Esophagus muscularis mucosa (tissue), 4 donors: ENCODE measurements at places on chromosomes 11 and 22.

- DNase-seq = no peak
These were observed at the start of gene KCNK4 for GRCh38 chr11:64291262-64291751. Gene KCNK4, plus strand, starts transcription at chr11:64291302. Its CDS starts 1,717 bp downstream, at chr11:64293019.

- no peak for DNase-seq
These were observed 12.7 kb downstream of the PRG3 start for GRCh38 chr11:57368106-57368844.

DNA sequence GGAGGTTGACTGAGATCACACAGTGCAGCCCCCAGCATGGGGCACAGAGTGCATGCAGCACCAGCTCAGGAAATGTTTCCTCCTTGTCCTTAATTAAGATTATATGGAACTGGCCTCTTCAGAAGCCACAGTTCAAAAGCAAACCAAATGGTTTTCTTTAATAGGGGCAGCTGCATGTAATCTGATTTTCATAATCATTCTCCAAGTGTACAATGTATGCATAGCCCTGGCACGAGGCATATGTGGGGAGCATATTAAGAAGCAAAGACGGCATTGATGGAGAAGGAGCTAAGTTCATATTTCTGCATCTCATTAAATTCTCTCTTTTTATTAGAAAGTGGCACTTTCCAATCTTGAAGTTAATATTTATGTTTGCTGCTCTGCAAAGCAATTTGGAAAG lies 9.9 kb upstream of the PARVB start:
- DNase-seq = no peak

DNA sequence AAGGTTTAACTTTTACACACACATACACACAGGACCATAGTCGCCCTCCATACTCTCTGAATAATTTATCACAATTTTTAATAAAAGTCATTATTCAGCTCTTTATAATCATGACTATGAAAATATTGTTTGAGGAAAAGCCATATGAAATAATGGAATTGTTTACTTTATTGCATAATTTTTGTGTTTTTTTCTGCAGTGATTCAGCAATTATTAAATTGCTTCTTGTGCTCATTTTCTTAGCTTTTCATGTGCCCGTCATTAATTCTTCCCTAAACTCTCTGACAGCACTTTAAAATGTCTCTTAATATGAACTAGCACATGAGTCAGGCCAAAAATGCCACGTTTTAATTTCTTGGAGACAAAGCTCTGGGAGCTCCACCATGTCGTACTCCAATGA lies 77.5 kb upstream of the ALX4 start:
- DNase-seq = no peak

- DNase-seq = no peak
These were observed 279.1 kb upstream of the PLET1 start for GRCh38 chr11:112539741-112540140.

- DNase-seq = no peak
These were observed 2.4 kb downstream of the PHF21A start for GRCh38 chr11:46118702-46119351.
